NCI-H1694 treated with DMSO at 0.1 percent for 48 hours (cell line): ENCODE measurements at places on chromosomes 6 and 20.

GRCh38 chr6:167045828-167046580 is 46.8 kb downstream of the CEP43 start:
- DNase-seq: no peak

DNA sequence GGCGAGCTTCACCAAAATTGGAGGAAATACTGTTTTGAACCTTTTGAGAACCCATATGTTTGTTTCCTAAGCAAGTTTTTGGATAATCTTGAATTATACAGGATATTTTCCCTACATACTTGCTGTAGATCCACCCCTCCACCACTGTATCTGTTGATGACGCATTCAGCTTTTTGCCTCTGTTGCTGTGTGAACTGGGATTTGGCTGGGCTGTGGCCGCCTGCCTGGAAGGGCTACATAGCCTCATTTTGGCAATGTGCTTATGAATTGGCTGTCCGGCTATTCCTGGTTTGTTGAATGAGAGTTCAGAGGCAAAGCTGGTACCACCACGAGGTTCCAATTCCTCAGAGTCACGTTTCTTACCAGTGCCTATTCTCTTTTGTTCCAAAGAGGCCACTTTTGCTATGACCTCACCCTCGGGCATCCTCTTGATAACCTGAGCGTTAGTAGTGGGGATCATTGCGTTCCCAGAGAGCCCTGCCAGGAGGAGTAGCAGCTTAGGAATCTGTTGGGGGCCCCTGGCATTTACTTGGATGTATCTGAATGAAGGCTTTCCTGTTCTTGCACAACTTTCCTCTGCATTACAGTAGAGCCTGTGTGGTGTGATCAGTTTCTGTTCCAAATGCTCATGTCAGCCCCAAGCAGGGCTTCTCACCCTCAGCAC is 6.4 kb downstream of the FAM83D start:
- no peak for DNase-seq

GRCh38 chr20:32675223-32675975 is 1.7 kb upstream of the C20orf203 start:
- no peak for DNase-seq

- no peak for DNase-seq
These were observed 66.3 kb upstream of the DYNLRB1 start for GRCh38 chr20:34449674-34450592.

GRCh38 chr6:129368076-129368475 is 341.9 kb downstream of the ARHGAP18 start:
- no peak for DNase-seq

- no peak for DNase-seq
These were observed 77.8 kb upstream of the SMLR1 start for GRCh38 chr6:130749402-130749801.

GRCh38 chr20:41669708-41670263 is 51.6 kb upstream of the CHD6 start:
- DNase-seq: no peak

- no peak for DNase-seq
These were observed 50.5 kb downstream of the HNF4A start for GRCh38 chr20:44405785-44406571.

DNA sequence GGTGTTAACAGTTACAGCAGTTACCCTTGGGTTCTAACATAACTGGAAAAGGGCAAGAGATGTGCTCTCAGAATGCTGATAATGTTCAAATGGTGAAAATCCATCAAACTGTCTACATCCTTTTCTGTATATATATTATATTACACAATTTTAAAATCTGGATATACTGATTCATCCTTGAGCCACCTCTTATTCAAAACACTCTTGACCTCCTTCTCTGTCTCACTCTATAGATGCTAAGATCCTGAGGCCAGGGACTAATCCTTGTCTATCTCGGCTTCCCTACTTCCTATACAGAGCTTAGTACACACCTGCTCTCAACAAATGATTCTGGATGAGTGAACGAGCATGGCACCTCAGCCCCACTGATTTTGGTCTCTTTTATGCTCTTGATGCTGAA is 47.3 kb downstream of the HIVEP2 start:
- no peak for DNase-seq

GRCh38 chr6:22954749-22955385 is 385.5 kb downstream of the HDGFL1 start:
- no peak for DNase-seq
